ENCODE measurements at places on chromosomes 1 and 21.

- DNase-seq = no peak
Measured at GRCh38 chr1:160713161-160713560, 1.5 kb upstream of the CD48 start.

DNA sequence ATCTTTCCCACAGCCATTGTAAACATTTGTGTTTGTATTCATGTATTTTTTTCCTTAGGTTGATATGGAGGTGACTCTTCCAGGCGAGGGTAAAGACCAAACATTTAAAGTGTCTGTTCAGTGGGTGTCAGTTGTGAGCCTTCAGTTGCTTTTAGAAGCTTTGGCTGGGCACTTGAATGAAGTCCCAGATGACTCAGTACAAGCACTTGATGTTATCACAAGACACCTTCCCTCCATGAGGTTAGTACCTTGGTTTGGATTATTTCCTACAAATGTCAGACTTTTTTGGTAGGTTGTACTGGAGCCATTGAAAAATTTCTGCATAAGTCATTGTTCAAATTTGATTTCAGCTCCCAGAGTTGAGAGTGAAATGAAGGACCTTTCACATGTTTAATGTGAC, 17.4 kb downstream of the AGO4 start:
- no peak for DNase-seq

DNA sequence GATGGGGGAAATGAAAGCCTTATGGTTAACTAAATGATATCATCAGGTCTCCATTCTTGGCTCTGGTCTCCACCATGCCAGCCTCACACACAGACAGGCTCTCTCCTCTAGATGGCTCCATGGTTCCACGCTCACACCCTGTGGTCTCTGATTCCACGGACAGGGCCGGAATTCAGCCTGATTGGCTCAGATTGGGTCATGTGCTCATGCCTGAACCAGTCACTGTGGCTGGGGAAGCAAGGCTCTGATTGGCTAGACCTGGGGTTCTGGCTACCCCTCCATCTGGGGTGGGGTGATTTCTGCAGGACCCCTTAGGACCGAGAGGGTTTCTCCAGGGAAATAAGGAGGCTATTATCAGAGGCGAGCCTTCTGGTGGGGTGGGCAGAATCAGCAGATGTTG, 277.0 kb downstream of the PTPRU start:
- peak; percentile 43 for DNase-seq

GRCh38 chr21:18620436-18620835, 216.9 kb upstream of the TMPRSS15 start:
- DNase-seq = no peak

All from muscle of leg (tissue), 16 donors.